ENCODE measurements at places on chromosomes 16 and 17.

DNA sequence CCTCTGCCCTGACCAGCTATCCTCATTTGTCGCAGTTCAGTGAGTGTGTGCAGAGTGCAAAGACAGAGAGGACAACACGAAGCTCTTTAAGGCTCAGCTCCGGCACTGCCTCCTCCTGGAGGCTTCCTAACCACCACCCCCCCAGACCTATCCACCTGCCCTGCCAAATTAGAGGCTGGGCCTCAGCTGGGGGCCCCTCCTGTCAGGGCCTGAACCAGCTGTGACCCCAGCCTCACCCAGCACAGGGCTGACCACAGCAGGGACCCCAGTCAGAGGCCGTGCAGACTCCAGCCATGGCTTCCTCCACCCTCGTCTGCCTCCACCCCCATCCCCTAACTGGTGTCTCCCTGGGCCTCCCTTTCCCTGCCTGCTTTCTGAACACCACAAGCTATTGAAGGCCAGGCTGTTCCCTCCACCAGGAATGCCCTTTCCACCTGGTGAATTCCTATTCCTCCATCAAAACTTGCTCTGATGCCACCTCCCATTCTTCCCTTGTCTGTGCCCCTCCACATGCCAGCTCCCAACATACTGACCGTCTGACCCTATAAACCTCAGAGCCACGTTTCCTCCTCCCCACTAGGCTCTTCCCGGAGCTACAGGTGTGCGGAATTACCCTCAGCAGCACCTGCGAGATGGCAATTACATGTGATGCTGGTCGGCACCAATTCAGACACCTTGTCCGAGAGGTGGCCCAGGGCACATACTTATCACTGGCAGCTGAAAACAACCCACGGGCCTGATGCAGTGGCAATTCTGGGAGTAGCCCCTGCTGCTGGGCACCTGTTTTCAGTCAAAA, 8.8 kb downstream of the SREBF1 start:
- H3K4me3 ChIP-seq, result no peak overlapping the region
- no peak for DNase-seq
- H3K27ac ChIP-seq, result no peak overlapping the region
- peaks cover 2% of the 10 kb centered on the region for H3K36me3 ChIP-seq
- no peaks in the 10 kb centered on the region for H3K27me3 ChIP-seq
- H3K4me1 ChIP-seq, result peaks cover 40% of the 10 kb centered on the region

- no peak overlapping the region for H3K27ac ChIP-seq
- H3K27me3 ChIP-seq, result no peaks in the 10 kb centered on the region
- peaks cover 2% of the 10 kb centered on the region for H3K36me3 ChIP-seq
- no peak overlapping the region for H3K4me3 ChIP-seq
Observed at GRCh38 chr16:29729116-29729521, 16.7 kb downstream of the C16orf54 start.

DNA sequence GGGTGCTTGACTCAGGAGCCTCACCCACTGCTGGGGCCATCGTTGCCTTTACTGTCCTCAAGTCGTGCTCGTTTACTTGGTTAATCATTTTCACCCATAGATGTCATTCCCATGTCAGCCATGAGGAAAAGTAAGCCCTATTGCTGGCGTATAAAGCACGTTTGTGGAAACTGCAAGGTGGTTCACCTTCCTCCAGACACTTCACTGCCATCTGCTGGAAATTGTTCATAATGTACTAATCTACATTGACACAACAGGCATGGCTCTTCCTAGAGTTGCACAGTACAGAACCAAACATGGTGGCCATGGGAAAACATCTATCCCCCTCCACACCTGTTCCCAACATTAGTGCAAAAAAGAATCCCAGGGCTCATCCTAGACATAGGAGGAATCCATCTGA, 116.6 kb downstream of the ZNF18 start:
- no peak overlapping the region for H3K4me3 ChIP-seq
- peaks cover 3% of the 10 kb centered on the region for H3K4me1 ChIP-seq
- no peak for DNase-seq
- H3K27ac ChIP-seq, result no peak overlapping the region

- H3K36me3 ChIP-seq, result peaks cover 9% of the 10 kb centered on the region
- H3K27me3 ChIP-seq, result no peaks in the 10 kb centered on the region
- H3K4me1 ChIP-seq, result no peaks in the 10 kb centered on the region
- no peak overlapping the region for H3K27ac ChIP-seq
- DNase-seq, result no peak
Observed at GRCh38 chr16:81357711-81358260, 43.0 kb downstream of the GAN start.

DNA sequence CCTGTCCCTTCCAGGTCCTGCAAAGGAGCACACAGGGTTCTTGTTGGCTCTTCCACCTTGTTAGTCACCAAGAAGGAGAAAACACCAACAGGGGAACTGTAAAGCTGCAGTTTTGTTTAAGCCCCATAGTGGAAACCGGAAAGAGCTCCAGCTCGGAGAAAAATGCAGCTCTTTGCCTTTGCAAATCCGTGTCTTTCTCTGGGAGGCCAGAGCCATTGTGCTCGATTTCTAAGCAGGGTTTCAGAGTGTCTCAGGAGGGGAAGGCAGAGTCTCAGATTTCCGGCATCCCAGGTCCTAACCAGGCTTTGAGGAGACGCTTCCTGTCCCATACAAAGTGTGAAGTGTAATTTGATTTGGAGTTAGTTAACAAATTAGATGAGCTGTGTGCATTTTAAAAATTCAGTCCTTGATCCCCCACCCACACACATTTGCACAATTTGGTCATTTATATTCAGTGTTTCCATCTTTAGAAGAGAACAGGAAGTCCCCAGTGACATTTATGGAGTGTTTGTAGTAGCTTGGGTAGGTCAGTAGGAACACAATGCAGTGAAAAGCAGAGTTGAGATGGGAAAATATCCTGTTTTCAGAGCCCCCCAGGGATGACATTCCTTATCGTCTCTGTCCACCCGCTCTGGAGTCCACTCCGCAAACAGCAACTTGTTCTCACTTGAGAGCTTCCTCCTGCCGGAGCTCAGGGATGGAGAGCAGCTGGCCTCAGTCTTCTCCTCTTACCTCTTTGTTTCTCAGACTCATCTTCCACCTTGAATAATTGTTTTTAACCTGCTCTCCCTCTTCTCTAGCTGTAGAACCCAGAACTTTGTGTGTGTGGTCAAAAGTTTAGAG, 331.9 kb downstream of the SEC14L1 start:
- H3K4me3 ChIP-seq, result no peak overlapping the region
- H3K27ac ChIP-seq, result peak overlapping the region; percentile 51
- H3K4me1 ChIP-seq, result peaks cover 61% of the 10 kb centered on the region
- H3K36me3 ChIP-seq, result peaks cover 7% of the 10 kb centered on the region

Measured in progenitor cell of endocrine pancreas (in vitro differentiated cells).